ENCODE measurements at places on chromosomes 12 and 14. TPM values are rescaled to one million over a fixed set of nuclear protein-coding genes. Genes with fewer than 3 reads are reported as not detected.

The MYH6 gene
- total RNA-seq = not detected

The RPGRIP1 gene
- 0.39 TPM for total RNA-seq

The TPPP2 gene
- total RNA-seq = not detected

The AMHR2 gene
- total RNA-seq = not detected

The MSRB3 gene
- 298 TPM for total RNA-seq

The NGB gene
- total RNA-seq = not detected
